ENCODE measurements at places on chromosomes 1 and 21. TPM values are rescaled to one million over a fixed set of nuclear protein-coding genes. Genes with fewer than 3 reads are reported as not detected.

The CORT gene
- total RNA-seq = not detected

DNA sequence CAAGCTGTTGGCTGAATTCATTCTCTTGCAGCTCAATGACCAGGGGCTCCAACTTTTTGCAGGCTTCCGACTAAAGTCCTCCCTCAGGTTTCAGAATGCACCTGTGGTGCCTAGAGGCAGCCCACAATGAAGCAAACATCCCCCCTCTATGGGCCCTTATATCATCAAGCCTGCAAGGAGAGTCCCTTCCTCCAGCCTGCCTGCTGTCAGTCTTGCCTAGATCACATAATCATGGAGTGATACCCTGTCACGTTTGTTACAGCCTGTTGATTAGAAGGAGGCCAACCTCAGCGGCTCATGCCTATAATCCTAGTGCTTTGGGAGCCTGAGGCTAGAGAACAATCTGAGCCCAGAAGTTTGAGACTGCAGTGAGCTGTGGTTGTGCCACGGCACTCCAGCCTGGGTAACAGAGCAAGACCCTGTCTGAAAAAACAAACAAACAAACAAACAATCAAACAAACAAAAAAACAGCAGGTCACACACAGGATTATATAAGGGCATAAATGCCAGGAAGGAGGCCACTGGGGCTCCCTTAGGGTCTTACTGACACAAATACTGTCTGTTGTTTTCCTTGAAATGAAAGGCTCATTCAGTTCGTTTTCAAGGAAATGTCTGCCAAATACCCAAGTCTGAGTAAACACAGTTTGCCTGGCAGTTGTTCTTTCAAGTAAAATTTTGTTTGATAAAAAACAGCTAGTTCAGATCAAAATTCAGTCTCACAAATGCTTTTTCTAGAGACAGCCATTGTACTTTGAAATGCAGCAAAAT lies 4.7 kb upstream of the SPRR3 start:
- DNase-seq = no peak

DNA sequence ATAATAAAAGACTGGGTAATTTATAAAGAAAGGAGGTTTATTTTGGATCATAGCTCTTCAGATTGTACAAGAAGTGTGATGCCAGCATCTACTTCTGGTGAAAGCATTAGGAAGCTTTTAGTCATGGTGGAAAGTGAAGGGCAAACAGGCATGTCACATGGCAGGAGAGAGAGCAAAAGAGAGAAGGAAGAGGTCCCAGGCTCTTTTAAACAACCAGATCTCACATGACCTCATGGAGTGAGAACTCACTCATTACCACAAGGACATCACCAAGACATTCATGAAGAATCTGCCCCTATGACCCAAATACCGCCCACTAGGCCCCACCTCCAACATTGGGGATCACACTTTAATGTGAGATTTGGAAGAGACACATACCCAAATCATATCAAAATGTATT lies 10.0 kb downstream of the RPTN start:
- DNase-seq = no peak

GRCh38 chr1:167993720-167994119 lies 56.8 kb upstream of the MPC2 start:
- DNase-seq = no peak
